NCI-H524 (cell line): ENCODE measurements at places on chromosomes 12 and 14.

DNA sequence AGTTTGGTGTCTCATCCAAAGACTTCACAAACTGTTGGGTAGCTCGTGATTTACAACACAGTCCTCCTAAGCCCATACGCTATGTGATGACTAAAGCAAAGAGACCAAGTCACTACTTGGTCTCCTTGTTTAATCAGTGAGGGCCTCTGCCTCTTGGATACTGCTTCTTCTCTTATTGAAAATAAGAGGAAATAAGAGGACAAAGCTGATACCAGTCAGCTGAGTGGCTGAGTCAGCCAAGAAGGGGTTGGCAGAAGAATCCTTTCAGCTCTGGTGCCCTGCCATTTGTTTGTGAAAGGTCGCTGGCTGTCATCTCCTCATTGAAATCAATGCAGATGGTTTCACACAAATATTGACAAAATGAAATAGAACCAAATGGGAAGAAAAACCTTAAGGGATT, 67.5 kb upstream of the SLC35F4 start:
- DNase-seq, result no peak

GRCh38 chr12:68521321-68521839, 89.3 kb upstream of the RAP1B start:
- no peak for DNase-seq

- DNase-seq, result no peak
Observed at GRCh38 chr12:43694879-43695278, 63.7 kb downstream of the PUS7L start.

- no peak for DNase-seq
Observed at GRCh38 chr12:2844786-2845185, 10.0 kb upstream of the NRIP2 start.

GRCh38 chr12:89135976-89136634, 216.2 kb downstream of the DUSP6 start:
- no peak for DNase-seq

GRCh38 chr14:50620341-50620740, 47.8 kb downstream of the SAV1 start:
- no peak for DNase-seq

DNA sequence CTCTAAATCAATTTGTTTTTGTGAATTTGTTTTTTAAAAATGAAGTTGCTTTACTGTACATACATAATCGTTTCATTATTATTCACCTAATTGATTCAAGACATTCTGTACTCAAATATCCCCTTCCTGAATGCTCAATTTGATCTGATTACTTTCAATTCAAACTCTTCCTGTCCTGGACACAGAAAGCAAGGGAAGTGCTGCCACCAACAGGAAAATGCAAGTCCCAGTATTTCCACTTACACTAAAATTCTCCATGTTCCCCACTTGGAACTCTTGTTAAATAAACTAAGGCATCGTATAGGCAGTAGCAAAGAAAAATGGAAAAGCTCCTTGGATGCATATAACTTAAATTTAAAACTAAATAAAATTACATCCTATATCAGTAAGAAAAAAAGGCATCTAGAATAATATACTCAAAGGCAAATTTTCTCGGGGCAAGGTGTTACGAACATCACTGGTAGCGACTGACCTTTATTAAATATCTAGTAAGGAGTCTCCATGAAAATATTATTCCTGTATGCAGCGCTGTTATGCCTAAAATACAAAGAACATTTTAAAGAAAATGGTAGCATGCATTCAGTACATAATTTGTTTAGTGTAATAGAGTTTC, 72.0 kb upstream of the DBX2 start:
- peak; percentile 5 for DNase-seq

GRCh38 chr12:49160399-49160798, 28.5 kb downstream of the TUBA1A start:
- no peak for DNase-seq

DNA sequence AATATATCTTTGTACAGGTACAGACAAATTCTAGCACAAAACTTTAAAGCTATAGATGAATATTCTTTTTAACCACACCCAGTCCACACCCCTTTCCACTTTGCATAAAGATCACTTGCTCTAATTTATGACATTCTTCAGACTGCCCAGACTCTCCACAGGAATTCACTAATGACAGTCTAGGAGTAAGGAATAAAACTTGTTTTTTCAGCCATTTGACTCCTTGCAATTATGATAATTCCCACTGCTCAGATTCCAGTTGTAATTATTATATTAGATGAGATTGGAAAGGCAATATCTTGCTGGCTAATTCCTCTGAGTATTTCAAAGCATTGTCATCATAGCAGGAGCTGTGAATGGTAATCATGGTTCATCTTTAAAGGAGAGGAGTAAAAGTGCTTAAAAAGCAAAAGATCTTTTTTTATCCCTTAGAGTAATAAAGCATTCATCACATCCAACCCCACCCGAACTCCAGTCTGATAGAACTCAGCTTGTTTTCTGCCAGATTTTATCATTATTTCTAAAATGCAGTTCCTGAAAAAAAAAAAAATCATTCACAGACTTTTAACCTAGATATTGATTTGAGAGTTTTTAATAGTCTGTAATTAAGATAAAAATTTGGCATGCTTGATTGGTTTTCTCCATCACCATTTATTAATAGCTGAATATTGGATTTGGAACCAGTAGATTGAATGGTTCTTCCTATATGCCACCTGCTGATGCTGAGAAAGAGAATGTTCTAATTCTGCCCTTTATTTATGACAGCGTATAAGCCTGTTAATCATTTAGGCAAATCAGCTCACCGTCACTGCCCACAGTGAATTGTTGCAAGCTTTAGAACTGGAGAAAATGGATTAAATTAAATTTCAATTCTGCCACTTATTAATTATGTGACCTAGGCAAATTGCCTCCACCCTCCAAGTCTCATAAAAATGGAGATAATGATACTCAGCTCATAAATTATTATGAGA, 93.9 kb upstream of the RASSF8 start:
- DNase-seq, result no peak

DNA sequence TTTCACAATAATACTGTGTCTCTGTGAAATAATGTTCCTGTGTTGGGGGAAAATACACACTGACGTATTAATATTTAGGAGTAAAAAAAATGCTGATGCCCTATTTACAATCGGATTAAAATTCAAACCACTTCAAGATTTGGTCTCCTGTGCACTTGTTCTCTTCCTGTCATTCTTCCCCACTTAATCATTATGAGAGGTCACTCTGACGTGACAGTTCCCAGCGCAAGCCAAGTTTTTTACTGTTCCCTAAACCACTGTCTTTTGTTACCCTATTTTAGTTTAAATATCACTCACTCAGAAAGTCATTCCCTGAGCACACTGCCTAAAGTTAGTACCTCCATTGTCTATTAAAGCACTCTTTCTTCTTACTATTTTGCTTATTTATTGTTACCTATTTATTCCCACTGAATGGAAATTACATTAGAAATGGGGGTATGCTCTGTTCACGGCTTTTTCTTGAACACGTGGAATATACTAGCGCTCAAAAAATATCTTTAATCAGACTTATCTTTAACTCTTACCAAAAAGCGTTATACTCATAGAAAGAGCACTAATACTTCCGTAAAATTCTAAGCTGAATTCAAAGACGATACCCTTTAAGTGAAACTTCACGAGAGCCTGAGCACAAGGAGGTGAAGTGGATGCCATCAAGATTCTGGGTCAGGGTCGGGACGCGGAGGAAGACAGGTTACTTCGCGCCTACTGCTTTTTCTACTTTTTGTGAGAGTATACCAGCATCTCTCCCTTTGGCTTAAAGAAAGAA, 670 bp upstream of the PSMA3 start:
- peak; percentile 88 for DNase-seq

GRCh38 chr14:57071639-57072038, 197.1 kb downstream of the EXOC5 start:
- no peak for DNase-seq

- DNase-seq, result no peak
Observed at GRCh38 chr12:20272801-20273200, 95.5 kb upstream of the PDE3A start.

DNA sequence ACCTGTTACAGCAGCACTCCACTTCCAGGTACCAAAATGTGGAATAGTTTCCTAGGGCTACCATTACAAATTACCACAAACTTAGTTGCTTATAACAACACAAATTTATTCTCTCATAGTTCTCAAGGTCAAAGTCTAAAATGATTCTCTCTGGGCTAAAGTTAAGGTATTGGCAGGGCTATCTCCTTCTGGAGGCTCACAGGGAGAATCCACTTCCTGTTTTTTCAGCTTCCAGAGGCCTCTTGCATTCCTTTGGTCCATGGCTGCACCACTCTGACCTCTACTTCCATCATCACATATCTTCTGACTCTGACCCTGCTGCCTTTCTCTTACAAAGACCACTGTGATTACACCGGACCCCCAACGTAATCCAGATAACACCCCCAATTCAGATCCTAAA, 2.9 kb upstream of the GARIN6 start:
- no peak for DNase-seq

DNA sequence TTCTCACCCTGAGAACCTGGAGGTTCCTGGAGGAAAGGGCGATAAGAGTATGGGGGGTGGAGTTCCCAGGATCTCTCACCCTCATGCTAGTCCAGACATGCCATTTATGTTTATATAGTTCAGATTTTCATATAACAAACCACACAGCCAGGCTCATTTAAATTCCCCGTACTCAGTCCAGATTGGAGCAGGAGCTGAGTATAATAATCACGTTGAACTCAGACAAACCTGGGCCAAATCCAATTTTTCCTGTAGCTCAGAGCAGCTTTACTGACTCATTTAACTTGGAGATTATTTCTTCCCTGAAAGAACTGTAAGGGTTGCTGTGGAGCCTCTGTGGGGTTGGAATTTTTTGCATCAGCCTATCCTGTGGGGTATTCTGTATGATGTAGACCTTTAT, 660.8 kb downstream of the TMEM121 start:
- DNase-seq, result no peak

GRCh38 chr12:113059071-113059595, 2.6 kb downstream of the DTX1 start:
- no peak for DNase-seq

DNA sequence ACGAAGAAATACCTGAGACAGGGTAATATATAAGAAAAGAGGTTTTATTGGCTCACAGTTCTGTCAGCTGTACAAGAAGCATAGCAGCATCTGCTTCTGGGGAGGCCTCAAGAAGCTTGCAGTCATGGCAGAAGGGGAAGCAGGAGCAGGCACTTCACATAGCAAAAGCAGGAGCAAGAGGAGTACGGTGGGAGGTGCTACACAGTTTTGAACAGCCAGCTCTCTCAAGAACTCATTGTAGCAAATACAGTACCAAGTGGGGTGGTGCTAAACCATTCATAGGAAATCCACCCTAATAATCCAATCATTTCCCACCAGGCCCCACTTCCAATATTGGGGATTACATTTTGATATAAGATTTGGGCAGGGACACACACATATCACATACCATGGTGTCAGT, 8.0 kb downstream of the TMTC3 start:
- DNase-seq, result no peak

DNA sequence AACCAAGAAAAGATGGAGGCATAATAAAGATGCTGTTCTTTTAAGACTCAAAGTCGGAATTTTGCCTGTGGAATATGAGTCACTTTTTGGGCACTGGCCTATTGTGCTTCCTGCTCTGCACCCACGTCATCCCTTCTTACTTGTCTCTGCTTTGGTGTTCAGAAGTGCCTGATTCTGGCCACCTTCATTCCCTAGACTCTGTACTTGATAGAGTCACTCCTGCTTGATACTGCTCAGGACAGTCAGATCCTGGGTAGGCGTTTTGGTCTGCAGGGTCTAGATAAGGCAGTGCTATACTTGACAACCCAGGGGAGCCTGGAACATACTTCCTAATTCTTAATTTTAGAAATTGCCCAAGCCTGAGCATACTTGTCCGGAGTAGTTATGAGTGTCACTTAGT, 1.9 kb downstream of the LRRK2 start:
- no peak for DNase-seq

GRCh38 chr14:65070471-65070976, 31.8 kb downstream of the MAX start:
- peak; percentile 83 for DNase-seq

- no peak for DNase-seq
Observed at GRCh38 chr14:54457609-54457996, 16.4 kb upstream of the CNIH1 start.

GRCh38 chr14:41403360-41403759, 203.3 kb upstream of the LRFN5 start:
- no peak for DNase-seq

DNA sequence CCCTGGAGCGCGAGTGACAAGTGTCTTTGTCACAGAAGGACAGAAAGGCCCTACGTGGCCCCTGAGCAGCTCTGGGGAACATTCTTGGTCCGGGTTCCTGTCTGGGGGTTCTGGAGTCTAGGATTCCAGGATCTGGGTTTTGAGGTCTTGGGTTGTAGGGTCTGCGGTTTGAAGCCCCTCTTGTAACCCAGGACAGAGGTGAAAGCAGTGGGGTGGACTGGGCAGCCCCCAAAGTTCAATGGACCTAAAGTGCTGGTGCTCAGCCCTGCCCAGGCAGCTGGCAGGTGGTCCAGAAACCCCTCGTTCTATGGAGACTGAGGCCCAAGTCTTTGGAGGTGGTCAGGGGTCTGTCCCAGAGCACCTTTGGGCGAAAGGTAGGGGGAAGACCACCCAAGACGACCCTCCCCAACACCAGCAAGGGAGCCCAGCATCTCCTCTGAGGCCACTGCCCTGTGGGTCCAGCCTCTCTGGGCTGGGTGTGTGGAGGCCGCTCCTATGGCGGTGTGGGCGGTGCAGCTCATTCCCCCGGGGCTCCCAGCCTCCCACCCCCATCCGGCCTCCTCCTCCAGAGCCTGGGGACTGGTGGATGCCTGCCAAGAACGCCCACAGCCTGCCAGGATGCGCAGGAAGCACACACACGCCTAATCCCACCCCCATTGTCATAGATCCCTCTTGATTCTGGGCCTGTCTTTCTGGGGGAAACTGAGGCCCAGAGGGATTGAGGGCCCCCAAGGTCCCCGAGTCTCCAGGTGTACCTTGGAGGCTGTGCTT, 30.2 kb upstream of the ANKRD9 start:
- DNase-seq, result peak; percentile 73

DNA sequence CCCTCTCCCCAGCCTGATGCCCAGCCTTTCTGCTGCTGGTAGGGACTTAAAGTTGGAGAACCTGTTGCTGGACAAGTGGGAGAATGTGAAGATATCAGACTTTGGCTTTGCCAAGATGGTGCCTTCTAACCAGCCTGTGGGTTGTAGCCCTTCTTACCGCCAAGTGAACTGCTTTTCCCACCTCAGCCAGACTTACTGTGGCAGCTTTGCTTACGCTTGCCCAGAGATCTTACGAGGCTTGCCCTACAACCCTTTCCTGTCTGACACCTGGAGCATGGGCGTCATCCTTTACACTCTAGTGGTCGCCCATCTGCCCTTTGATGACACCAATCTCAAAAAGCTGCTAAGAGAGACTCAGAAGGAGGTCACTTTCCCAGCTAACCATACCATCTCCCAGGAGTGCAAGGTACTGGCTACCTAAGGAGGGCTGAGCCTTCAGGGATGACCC, 1.6 kb downstream of the TSSK4 start:
- DNase-seq, result no peak

DNA sequence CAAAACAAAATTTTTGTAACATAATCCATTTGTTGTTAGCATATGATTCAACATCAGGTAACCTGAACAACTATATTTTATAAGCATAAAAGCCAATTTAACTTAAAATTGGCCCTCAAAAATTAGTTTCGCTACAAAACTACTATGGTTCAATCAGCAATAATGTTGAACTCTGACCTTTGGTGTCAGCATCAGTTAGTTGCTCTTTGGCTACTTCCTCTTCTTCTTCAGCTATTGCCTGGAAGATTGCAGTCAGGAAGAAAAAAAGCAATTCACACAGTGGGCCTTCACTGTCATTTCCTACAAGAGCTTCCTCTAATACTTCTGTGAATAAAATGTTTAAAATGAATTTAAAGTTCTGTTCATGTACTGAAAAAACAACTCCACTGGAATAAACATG, 78.2 kb upstream of the CFL2 start:
- DNase-seq, result no peak
